ENCODE measurements at places on chromosomes 7 and 10.

DNA sequence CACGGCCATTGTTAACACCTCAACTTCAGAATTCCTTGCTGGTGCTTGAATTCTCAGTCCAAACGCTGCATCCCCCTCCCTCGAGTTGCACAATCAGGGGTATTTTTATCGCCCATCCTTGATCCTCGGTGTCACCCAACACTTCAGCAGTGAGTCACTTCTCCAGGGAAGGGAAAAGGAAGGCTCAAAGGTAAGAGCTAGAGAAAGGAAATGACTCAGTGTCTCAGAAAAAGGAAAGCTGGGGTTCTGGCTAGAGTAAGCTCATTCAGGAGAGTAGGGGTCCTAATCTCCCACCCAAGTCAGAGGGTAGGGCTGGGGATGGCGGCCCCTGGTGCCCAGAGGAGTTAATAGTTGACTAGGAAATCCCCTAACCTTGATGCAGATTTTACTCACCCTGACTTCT is 39.8 kb upstream of the TRIM8 start:
- no peak for DNase-seq

DNA sequence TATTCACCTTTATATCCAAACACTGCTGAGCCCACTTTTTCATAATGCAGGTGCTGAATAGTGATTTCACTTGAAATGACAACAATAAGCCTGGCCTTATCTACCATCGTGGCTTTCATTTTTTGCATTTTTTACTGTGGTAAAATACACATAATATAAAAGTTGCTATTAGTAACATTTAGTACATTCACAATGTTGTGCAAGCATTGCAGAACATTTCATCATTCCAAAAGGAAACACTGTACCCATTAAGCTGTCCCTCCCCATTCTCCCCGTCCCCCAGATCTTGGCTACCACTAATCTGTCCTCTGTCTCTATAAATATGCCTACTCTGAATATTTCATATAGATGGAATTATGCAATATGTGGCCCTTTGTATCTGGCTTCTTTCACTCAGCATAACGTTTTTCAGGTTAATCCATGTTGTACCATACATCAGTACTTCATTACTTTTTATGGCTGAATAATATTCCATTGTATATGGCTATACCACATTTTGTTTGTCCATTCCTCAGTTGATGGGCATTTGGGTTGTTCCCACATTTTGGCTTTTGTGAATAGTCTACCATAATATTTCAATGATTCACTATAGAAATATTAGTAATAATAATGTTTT is 68.5 kb upstream of the ARID5B start:
- no peak for DNase-seq

DNA sequence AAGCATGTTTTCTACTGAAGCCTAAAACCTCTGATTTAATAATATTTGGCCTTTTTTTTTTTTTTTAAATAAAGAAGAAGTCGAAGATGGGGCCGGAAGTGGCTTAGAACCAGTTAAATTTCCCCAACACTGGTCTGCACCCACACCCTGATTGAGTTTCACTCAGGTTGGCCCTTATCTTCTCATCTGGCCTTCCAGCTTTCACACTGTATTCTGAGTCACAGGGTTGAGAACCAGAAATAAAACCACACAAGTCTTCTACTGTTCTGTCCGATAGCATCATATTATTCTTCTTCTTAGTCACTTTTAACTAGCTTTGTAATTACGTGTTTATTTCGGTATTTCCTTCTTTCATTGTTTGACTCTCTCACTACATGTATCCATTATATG is 9.9 kb downstream of the ZNF365 start:
- DNase-seq = no peak

GRCh38 chr7:1481300-1481699 is 22.0 kb upstream of the MICALL2 start:
- DNase-seq = no peak

GRCh38 chr7:4707980-4708411 is 25.9 kb downstream of the FOXK1 start:
- DNase-seq = no peak

DNA sequence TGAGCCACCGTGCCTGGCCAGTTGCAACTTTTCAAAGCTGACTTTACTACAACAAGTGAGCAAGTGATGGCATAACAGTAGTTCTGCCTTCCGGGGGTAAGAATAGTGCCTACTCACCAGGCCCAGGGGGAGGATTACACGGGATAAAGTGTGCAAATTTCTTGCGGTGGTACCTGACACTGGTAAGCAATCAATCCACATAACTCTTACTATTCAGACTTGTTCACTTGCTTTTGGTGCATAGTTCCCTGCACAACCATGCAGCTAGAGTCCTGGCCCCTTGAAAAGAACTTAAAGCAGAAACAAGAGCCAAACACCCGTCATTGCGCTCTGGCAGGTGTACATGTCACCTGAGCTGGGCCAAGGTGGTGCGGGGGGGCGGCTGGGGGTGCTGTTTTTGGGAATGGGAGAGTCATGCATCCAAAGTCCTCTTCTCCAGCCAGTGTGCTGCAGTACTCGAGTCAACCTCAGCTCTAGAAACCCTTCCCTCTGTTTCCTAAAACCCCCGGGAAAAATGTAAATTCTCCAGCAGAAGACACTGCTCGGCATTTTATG is 5.4 kb upstream of the COBL start:
- DNase-seq = no peak

- no peak for DNase-seq
Observed at GRCh38 chr10:113000876-113001598, 51.0 kb downstream of the TCF7L2 start.

GRCh38 chr7:121388950-121389349 is 7.2 kb downstream of the FAM3C start:
- DNase-seq = no peak

DNA sequence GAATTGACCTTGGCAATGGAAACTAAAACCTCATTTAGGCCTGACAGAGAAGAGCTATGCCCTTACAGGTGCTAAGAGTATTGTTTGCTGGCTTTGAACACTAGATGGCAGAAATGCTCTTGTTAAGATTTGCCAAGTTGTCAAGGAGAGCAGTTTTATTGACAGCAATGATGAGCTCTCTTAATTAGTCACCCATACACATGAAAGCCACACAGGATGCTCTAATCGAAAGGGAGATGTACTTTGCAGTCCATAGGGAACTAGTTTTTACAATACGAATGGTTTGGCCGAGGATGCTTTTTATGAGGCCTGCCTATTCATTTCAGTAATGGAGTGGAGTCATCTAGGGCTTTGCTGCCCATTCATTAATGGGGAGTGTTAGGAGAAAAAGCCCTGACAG is 45.4 kb upstream of the MBL2 start:
- no peak for DNase-seq

- DNase-seq = no peak
Observed at GRCh38 chr7:107708956-107709355, 35.0 kb upstream of the CBLL1 start.

DNA sequence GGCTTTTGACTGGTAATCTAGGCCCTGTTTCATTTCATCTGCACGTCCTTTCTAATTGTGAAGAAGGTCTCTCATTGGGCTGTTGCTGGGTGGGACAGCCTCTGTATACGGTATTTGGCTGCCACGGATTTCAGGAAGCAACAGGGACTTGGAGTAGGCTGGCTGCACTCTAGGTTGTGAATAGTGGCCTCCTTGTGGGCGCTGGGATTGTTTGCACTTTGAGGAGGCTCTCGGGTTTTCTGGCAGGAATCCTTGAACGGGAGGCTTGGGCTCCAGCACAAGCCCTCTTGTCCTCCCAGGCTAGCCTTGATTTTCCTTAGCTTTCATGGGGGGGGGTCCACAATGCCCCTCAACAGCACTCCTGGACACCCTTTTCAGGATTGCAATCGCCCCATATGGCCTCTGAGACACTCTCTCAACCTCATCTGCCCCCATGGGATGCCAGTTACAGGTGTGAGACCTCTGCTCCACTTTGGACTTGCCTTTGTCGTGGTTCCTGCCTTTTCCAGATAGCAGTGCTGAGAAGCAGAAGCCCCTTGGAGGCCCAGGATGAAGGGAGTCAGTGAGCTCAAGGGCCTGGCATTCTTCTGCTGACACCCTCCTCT is 33.9 kb upstream of the ZNF273 start:
- no peak for DNase-seq

- no peak for DNase-seq
Observed at GRCh38 chr7:158747408-158747807, 42.8 kb upstream of the NCAPG2 start.

- no peak for DNase-seq
Observed at GRCh38 chr7:142847353-142847752, 7.5 kb upstream of the EPHB6 start.
